Cerebellum (tissue), 4 donors: ENCODE measurements at places on chromosomes 5 and 9.
A peak's percentile ranks its signal among the peaks of the same experiment; 100 is the strongest.

DNA sequence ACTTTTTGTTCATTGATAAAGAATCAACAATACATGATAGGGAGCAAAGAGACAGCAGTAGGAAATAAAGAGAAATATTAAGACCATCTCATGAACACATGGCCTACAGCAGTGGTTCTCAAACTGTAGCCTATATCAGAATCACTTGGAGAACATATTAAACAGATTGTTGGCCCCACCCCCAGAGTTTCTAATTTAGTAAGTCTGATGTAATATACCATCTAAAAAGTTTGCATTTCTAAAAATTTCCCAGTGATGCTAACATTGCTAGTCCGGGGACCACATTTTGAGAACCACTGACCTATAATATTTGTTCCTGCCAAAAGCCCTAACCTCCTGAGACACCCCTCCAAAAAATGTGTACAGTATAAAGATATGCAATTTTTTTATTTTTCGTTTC is 306.2 kb upstream of the NREP start:
- no peak for DNase-seq

- DNase-seq, result no peak
These were observed 25.9 kb downstream of the BARX1 start for GRCh38 chr9:93929231-93929630.

DNA sequence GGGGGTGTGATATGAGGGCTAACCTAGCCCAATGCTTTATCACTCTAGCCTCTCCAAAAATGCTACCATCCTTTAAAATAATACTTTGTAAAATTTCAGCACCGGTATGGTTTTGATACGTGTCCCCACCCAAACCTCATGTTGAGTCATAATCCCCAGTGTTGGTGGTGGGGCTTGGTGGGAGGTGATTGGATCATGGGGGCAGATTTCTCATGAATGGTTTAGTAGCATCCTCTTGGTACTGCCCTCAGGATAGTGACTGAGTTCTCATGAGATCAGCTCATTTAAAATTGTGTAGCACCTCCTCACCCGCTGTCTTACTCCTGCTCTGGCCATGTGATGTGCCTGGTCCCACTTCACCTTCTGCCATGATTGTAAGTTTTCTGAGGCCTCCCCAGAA is 35.0 kb upstream of the ANKH start:
- no peak for DNase-seq

GRCh38 chr9:70581214-70581954 is 166.9 kb upstream of the KLF9 start:
- DNase-seq, result no peak

DNA sequence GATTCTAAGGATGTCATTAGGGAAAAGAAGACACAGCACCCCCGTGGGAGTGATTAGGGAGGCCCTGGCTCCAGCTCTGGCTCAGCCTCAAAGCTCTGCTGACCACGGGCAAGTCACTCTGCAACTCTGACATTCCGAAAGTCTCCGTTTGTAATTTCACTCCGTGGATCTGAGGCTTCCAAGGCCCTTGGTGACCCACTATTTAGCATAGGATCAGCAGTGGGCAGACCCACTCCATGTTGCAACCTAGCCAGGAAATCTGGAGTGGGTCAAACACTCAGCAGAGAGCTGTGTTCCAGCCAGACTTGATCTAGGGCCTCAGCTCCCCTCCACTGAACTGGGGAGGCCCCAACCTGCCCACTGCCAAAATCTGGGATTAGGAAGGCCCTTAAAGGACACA is 11.8 kb downstream of the PHF19 start:
- no peak for DNase-seq

GRCh38 chr5:135349451-135349850 is 49.6 kb downstream of the MACROH2A1 start:
- no peak for DNase-seq

GRCh38 chr5:90437663-90438062 is 28.1 kb upstream of the CETN3 start:
- DNase-seq, result no peak

- no peak for DNase-seq
These were observed 33.9 kb upstream of the JMY start for GRCh38 chr5:79202076-79202475.

GRCh38 chr9:72467766-72468738 is 53.4 kb upstream of the TMC1 start:
- peak; percentile 75 for DNase-seq

DNA sequence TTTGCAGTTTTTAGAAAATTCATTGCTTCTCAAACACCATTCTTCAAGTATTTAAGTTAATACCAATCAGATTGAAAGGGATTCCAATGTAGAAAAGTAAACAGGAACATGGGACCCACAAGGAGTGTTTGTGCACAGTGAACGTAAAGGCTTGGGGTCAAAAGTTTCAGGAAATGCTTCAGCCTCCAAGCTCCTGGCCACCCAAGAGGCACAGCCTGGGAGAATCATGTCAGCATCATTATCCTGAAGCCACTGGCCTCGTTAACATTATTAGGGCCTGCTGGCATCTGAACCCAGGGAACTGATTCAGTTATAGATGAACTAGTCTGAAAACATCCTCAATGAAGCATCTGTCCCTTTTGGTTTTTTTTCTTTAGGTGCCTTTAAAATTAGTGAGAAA is 122.9 kb downstream of the NXNL2 start:
- no peak for DNase-seq
